Suprapubic skin (tissue), 4 donors: ENCODE measurements at places on chromosomes 6 and 20. TPM values are rescaled to one million over a fixed set of nuclear protein-coding genes. Genes with fewer than 3 reads are reported as not detected.

DNA sequence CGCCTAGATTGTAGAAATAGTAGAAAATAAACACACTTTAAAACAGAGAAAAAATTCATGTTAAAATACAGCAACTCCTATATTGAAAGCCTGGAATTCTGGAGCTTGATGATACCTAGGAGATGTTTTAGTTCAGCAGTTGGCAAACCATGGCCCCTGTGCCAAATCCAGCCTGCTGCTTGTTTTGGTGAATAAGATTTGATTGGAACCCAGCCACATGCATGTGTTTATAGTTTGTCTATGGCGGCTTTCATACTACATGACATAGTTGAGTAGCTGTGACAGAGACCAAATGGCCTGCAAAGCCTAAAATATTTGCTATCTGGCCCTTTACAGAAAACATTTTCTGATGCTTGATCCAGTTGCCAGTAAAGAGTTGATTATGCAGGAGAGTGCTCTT lies 57.2 kb downstream of the PAX1 start:
- no peak for DNase-seq

GRCh38 chr6:3484192-3484591 lies 27.3 kb upstream of the SLC22A23 start:
- DNase-seq = no peak

The GSTA2 gene
- total RNA-seq = not detected

The TFB1M gene
- total RNA-seq = 6.7 TPM

The TAAR9 gene
- total RNA-seq = not detected

GRCh38 chr6:156809034-156809433 lies 31.9 kb downstream of the ARID1B start:
- DNase-seq = no peak

The NRSN1 gene
- not detected for total RNA-seq

The ATP6V1G2 gene
- 1.4 TPM for total RNA-seq

DNA sequence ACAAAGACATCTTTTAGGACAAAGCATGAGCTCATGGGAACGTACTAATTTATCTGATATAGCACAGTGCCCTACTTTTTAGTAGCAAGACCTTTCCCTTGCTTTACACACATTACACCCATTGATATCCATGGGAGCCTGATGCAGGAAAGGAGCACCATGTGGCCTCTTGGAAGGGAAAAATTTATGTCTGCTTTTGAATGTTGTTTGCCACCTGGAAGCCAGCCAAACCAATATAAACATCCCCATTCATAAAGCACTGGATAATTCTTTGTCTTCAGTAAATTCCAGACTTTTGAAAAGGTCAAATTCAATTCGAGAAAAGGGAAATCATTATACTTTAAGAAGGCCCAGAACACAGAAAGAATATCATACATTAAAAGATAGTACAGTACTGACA lies 152.3 kb upstream of the BEND6 start:
- no peak for DNase-seq

GRCh38 chr6:106056060-106056745 lies 29.9 kb upstream of the PRDM1 start:
- DNase-seq = no peak

GRCh38 chr6:29685718-29686326 lies 4.9 kb upstream of the ZFP57 start:
- DNase-seq = no peak

- DNase-seq = no peak
Observed at GRCh38 chr6:100134703-100135102, 140.7 kb upstream of the MCHR2 start.
